HFF-Myc (cell line): ENCODE measurements at places on chromosomes 1 and 21.

DNA sequence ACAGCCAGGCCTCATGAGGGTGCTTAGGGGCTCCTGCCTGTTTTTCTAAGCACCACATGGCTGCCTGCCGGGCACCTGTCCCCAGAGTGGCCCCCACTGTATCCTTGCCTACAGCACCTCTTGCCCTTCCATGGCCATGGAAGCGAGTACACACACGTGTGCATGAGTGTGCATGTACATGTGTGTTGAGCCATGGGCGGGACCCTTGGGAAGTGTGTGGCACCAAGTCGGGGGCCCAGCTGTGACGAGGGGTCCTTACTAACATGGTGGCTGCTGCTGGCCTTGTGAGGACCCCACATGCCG, 25.8 kb downstream of the KRTAP10-1 start:
- DNase-seq = no peak

GRCh38 chr1:17075470-17076255, 21.8 kb upstream of the SDHB start:
- no peak for DNase-seq

DNA sequence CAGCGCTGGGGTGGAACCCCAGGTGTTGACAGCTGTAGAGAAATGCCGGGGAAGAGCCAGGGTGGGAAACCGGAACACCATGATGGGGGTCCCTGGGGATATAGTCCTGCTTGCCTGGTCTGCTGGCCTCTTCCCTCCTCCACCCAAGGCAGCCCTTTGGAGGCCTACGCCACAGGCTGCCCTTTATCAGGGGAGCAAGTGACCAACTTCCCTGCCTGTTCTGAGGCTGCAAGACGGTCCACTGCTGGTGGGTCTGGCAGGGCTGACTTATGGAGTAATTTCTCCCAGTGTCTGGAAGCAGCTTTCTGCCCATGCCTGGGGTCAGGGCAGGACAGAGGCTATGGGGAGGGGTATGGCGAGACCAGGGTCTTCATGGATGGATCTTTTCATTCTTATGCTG, 50.8 kb upstream of the EDN2 start:
- DNase-seq = no peak

GRCh38 chr1:151259351-151259750, 4.8 kb downstream of the PSMD4 start:
- no peak for DNase-seq

DNA sequence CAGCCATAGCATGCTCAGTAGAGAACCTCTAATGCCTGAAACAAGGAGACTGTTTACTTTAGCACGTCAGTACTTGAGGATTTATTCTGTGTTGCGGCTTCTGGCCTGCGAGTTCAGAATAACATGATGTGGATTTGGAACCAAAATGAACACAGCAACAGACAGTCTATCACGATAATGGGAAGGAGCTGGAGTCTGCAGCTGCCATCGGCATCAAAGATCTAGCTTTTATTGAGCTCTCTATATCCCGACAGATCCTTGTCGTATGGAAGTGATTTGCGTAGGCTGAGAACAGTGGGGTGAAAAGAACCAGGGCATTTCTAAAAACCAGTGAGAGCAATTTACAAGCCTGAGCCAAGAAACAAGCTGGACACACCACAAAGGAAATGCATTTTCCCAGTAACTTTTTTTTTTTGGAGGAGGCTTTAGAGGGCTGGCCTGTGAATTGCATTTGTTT, 294.2 kb downstream of the KIF26B start:
- no peak for DNase-seq

DNA sequence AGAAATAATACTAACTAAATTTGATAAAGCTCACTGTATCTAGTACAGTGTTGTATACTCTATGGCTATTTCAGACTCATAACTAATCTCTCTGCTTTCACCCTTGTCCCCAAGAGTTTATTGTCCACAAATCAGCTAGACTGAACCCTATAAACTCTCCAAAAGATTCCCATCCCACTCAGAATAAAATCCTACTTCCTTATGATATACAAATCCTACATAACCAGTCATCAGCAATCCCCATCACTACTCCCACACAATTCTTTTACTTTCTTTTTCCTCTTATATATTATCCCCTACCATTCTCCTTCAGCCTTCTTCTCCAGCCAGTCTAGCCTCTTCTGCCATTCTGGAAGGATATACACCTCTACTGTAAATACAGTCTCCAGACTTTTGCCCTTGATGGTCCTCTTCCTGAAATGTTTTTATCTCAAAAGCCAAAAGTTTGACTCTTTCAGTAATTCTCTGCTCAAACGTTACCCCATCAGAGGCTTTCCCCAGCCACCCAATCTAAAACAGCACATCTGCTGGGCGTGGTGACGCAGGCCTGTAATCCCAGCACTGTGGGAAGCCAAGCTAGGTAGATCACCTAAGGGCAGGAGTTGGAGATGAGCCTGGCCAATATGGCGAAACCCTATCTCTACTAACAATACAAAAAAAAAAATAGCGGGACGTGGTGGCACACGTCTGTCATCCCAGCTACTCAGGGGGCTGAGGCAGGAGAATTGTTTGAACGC, 41.6 kb downstream of the ABL2 start:
- no peak for DNase-seq

GRCh38 chr1:169833179-169833901, 38.6 kb upstream of the METTL18 start:
- no peak for DNase-seq
